ENCODE measurements at places on chromosomes 2 and 18.

GRCh38 chr2:238159071-238159539 is 335 bp downstream of the ERFE start:
- no peak for DNase-seq

DNA sequence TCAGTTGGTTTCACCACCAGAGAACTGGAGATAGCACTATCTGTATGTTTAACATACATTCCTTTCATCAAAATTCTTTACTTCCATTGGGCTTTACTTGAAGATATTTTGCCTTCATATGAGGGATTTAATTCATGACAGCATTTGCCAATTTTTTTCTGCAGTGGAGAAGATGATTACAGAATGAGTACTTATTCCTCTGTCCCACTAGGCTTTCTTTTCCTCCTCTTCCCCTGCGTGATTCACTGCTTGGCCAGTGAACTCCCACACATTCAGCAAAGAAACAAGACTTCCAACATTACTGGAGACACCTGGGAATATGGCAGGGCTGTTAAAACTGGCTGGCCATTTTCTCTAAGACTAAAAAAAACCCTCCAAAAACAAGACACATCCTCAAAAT is 425.8 kb upstream of the KCNH7 start:
- no peak for DNase-seq

DNA sequence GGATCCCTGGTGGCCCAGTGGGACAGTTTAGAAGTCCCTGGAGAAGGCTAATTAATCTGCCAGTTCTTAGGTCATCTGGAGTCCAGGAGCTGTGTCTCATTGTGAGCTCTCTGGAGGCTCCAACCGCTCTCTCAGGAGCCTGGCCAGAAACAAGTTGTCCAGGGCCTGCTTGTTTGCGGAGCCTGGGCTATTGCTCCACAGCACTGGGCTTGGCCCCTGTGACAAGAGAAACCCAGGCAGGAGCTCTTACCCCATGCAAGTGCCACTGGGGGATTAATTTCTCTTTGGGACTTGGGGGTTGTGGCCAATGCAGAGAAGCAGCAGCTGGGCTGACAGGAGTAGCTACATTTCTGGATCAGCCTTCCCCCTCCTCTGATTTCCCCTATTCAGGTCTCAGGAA is 24.5 kb upstream of the TNP1 start:
- no peak for DNase-seq

GRCh38 chr2:36356298-36356989 is 866 bp downstream of the CRIM1 start:
- DNase-seq: no peak

DNA sequence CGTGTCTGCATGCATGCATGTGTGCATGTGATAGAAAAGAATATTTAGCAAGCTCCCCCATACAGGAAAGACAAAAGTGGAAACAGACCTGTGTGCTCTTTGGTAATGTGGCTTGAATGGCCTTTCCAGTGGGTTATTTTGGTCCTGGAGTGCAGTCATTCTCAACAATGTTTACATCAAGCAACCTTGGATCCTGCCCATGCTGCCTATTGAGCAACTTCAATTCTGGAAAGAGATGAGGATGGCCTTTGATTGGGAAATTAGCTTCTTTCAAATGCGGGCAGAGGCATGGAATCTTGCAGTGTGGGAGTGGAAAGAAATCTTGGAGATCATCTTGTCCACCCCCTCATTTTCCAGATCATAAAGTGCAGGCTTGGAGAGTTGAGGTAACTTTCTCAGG is 87.2 kb upstream of the SMAD2 start:
- DNase-seq: no peak

DNA sequence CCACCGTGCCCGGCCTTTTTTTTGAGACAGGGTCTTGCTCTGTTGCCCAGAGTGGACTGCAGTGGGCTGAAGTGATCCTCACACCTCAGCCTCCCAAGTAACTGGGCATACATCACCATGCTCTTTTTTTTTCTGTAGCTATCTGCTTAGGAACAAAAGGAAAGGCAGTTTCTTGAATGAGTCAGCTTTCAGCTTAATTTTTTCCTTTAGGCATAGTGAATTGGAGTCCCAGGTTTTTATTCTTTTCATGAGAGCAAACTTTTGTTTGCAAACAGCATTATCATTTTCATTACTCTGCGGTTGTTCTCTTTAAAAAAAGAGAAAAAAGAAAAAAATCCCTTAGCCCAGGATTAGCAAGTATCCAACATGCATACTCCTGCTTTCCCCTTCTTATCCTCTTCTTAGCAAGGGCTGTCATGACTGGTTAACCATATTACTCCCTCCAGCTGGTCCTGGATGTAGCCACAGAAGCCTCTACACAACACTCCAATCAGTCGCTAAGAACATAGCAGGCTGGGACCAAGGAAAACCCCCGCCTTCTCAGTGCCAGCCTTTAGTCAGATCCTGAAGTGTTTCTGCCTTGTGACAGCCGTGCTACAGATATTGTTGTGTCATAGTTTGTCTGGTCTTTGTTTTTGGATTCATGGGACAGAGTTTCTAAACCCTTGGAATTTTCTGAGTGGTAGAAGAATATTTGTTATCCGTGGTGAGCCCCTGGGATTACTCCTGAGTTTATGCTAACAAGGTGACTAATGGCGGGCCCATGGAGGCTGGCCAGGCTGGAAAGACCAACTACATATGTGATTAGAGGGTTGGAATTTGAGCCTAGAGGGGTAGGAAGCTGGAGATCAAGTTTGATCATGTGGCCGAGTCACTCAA is 23.3 kb upstream of the ST3GAL5 start:
- peak; percentile 36 for DNase-seq

DNA sequence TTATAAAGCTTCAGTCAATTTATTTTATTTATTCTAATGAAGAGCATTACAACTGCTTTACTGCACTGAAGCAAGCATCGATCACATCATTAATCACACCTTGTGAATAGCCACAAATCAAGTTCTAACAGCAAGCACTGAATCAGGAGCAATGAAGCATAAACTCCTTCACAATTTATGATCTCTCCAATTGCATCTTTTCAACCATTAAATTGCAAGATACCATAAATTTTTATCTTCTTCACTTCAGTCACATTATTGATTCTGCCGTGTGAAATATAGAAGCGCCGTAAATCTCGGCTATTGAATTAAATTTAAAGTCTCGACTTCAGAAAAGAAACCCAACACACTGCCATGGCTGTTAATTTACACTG is 298.7 kb downstream of the CDCA7 start:
- no peak for DNase-seq

DNA sequence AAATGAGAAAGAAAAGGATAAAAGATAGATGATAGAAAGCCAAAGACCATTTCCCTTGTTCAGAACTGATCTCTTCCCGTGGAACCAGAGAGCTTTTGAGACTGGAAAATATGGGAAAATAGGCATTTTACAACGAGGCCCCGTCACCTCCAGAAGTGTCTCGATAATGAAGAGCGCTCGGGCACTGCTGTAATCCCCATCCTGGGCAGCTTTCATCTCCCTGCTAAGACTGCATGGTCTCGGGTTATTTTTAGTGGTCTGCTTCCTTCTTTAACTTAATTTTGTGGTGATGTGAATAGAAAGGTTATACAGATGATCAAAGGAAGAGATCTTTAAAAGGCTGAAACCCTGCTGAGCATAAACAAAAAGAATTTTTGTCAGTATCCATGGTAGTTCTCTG is 176.6 kb downstream of the METTL4 start:
- no peak for DNase-seq

DNA sequence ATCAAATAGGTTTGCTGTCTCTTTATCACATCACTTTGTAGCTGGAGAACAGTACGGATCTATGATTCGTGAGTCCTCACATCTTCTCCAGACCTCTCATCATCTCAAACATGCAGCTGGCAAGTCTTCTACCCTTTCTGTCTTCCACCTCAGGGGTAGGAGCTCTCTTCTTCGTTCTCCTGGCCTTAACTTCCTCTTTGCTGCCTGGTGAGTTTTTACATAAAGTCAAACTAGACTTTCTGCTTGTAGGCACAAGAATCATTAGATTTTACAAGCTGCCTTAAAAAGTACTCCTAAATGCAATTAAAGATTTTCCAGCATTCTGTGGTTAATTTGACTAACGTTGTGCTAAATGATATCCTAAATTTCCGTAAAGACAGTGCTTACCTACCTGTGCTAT is 43.7 kb upstream of the TANK start:
- DNase-seq: no peak

GRCh38 chr2:170743530-170744239 is 26.5 kb upstream of the ERICH2 start:
- no peak for DNase-seq
